ENCODE measurements at places on chromosomes 6 and 20. TPM values are rescaled to one million over a fixed set of nuclear protein-coding genes. Genes with fewer than 3 reads are reported as not detected.

The SNAP91 gene
- 0.24 TPM for polyA plus RNA-seq

The CYP24A1 gene
- 1.4 TPM for polyA plus RNA-seq

The SMIM26 gene
- polyA plus RNA-seq, result 74.8 TPM

The MAP3K4 gene
- 55.0 TPM for polyA plus RNA-seq

The PRR18 gene
- 0.27 TPM for polyA plus RNA-seq

The ITPA gene
- 69.5 TPM for polyA plus RNA-seq

The LBP gene
- not detected for polyA plus RNA-seq

The THEMIS gene
- polyA plus RNA-seq, result not detected

The TBXT gene
- not detected for polyA plus RNA-seq

The HSPA1A gene
- polyA plus RNA-seq, result 112 TPM

The CD93 gene
- polyA plus RNA-seq, result 39.1 TPM

The LINC00237 gene
- polyA plus RNA-seq, result not detected

The OR2J3 gene
- polyA plus RNA-seq, result not detected

The RIPPLY2 gene
- polyA plus RNA-seq, result not detected

The L3MBTL1 gene
- 12.3 TPM for polyA plus RNA-seq

The CCN6 gene
- 3.8 TPM for polyA plus RNA-seq

The TCF15 gene
- polyA plus RNA-seq, result 0.96 TPM

The SLC26A8 gene
- 0.40 TPM for polyA plus RNA-seq

The OOEP gene
- polyA plus RNA-seq, result 0.79 TPM

The NOX3 gene
- 1.8 TPM for polyA plus RNA-seq

The EDN3 gene
- polyA plus RNA-seq, result 5.1 TPM

The PSORS1C2 gene
- not detected for polyA plus RNA-seq

The BPI gene
- polyA plus RNA-seq, result 1.5 TPM

The TFAP2A gene
- 32.1 TPM for polyA plus RNA-seq

The RAET1G gene
- 1.4 TPM for polyA plus RNA-seq

The C4A gene
- polyA plus RNA-seq, result 26.8 TPM

The ELOVL2 gene
- polyA plus RNA-seq, result 9.0 TPM

The CLPSL2 gene
- not detected for polyA plus RNA-seq

The FAM83D gene
- polyA plus RNA-seq, result 12.9 TPM

The TFAP2C gene
- 0.87 TPM for polyA plus RNA-seq

The SIGLEC1 gene
- 1.4 TPM for polyA plus RNA-seq

The NNAT gene
- polyA plus RNA-seq, result 64.7 TPM

The GABBR1 gene
- polyA plus RNA-seq, result 56.9 TPM

The OPRL1 gene
- 1.1 TPM for polyA plus RNA-seq

The MYLK2 gene
- 0.95 TPM for polyA plus RNA-seq

The TBX18 gene
- polyA plus RNA-seq, result 9.1 TPM
